ENCODE measurements at places on chromosomes 5 and 9.

DNA sequence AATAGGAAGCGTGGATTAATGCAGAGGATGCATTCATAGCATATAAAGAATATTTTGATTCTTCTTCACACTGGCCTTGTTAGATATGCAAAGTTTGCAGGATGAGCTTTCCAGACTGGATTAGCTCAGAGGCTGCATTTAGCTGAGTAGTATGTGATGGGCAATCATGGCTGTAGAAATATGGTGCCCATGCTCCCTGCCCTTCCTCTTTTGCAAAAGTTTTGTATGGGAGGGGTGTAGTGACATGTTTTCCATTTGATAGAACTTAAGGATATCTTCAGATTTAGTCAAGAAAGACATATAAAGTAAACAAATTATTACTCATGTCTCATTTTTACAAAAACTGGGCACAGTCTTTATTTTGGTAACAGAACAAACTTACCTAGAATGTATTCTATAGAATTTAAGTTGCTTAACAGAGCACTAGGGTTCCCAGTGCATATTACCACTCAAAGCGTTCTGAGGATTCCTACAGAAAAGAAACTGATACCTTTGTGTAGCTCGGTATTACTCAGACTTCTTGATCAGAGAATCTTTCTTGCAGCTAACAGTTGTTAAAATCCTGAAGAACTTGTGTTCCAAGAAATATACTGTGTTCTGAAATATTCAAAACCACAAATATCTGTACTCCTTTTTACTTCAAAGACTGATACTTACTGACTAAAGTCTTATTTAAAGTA is 9.8 kb downstream of the GTF3C4 start:
- DNase-seq = no peak

- DNase-seq = no peak
These were observed 312.0 kb downstream of the TLE1 start for GRCh38 chr9:81377320-81377719.

- no peak for DNase-seq
These were observed 19.1 kb downstream of the CAMSAP1 start for GRCh38 chr9:135888126-135888765.

GRCh38 chr5:143051244-143052058 is 281.3 kb downstream of the ARHGAP26 start:
- no peak for DNase-seq

DNA sequence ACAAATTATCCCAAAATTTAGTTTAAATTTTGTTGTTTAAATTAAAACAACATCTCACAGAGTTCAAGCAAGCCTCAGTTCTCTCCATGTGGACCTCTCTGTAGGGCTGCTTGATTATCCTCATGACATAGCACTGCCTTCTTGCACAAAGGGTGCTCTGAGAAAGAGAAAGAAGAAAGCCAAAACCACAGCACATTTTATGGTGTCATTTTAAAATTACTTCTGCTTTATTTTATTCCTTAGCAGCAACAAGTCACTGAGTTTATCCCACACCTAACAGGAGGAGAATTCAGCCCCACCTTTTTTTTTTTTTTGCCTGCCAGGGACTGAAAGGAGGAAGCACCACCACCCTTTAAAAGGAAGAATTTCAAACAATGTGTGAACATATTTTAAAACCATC is 12.8 kb upstream of the KCNV2 start:
- no peak for DNase-seq

DNA sequence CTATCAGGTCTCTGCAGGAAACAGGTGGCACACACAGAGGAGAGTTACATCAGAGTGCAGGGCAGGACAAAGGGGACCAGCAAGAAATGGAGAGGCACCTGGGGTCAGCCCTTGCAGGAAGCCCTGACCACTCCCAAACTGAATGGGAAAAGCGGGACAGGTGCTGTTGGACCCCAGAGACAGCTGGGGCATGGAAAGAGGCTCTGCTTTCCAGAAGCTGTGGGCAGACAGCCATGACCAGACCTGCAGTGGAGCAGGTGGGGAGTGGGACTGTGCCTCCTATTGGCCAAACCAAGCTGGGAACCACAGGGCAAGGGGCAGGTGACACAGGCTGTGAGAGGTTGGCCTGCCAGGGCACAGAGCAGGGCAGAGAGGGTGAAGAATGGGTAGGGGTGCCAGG is 125.8 kb downstream of the BOD1 start:
- DNase-seq = no peak

Data from stimulated activated CD4-positive, alpha-beta T cell treated with anti-CD3 and anti-CD28 coated beads, Interleukin-15, amount 100 ng/mL, for 1 hour (primary cell).